Hepatocyte (in vitro differentiated cells): ENCODE measurements at places on chromosomes 11 and 22.

DNA sequence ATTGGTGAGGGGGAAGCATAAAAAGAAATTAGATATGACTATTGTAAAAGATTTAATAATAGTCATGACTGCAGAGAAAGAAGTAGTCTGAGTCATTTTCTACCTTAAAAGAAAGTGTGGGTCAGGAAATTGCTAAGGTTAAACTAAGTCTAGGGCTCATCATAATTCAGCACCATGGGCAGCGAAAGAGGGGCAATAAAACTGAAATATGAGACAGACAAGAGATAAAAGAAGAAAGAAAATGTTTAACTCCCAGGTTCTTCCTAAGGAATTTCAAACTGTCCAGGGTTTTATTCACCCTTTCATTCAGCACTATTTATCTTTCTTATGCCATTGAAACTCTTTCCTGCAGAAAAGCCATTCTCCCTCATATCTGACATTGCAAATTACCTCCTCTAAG lies 114.4 kb upstream of the API5 start:
- DNase-seq = peak; percentile 11

DNA sequence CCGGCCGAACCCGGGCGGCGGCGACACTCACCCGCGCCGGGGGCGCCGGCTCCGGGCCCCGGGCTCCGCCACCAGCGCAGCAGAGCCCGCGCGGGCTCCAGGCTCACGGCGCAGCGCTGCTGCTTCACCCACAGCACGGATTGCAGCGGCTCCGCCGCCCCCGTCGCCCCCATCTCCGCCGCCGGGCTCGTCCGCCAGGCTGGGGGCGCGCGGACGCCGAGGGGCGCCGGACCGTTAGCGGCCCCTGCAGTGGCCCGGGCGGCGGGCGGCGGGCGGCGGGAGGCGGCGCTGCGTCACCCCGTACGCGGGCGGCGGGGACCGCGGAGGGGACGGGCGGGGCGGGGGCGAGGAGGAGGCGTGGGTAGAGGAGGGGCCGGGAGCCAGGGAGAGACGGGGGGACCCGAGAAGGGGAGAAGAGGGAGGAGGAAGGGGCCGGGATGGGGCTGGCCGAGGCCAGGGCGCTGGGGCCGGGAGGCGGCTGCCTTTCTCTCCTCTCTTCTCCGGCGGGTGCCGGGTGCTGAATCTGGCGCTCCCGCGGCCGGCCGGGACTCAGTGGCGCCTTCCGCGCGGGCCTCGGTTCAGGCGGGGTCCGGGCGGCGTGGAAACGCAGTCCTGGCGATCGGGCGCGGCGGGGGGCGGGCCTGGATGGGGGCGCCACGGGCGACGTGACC lies at the start of gene CERK:
CERK (minus strand) TSS at position 277 of the 671 bp plus-strand sequence; CDS start at position 173, 104 bp downstream.
- peak; percentile 87 for DNase-seq

DNA sequence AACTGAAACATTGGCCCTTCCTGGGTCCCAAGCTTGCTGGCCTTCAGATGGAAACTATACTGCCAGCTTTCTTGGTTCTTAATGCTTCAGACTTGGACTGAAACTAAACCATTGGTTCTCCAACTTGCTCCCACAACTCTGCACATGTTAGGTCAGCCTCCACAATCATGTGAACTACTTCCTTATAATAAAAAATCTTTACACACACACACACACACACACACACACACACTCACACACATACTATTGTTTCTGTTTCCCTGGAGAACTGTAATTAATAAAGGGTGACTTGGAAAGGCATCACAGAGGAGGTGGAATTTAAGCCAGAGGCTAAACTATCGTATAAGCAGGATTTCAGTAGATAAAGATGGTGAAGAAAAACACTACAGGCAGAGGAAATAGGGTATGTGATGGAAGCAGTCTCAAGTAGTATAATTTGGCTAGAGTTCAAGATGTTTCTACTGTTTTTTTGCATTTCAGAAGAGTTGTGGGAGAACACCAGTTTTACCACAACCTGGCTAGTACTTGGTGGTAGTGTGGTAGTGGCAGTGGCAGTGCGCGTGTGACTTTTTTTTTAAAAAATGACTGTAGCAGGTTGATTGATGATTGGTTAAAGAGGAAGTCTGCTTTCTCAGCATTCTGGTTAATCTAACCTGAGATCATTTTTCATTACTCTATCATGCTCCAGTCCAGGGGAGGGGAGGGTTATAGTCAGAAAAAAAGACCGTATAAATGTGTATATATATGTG lies 70.1 kb downstream of the PDE3B start:
- no peak for DNase-seq

DNA sequence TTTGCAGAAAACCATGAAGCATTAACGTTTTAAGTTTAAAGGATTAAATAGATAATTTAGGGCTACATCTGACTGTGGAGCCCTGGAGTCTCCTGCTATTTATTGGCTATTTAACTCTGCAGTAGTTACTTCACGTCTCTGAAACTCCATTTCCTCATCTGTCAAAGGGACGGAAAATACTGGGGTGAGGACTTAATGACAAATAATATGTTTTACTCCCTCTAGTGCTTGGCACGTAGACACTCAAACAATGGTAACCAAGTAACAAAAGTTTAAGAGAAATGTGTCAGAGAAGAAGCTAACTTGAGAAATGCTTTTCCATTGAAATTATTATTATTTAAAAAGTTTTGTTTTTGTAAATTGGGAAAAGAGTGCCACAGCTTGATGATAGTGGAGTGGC lies 130.7 kb upstream of the RCN1 start:
- DNase-seq = no peak

DNA sequence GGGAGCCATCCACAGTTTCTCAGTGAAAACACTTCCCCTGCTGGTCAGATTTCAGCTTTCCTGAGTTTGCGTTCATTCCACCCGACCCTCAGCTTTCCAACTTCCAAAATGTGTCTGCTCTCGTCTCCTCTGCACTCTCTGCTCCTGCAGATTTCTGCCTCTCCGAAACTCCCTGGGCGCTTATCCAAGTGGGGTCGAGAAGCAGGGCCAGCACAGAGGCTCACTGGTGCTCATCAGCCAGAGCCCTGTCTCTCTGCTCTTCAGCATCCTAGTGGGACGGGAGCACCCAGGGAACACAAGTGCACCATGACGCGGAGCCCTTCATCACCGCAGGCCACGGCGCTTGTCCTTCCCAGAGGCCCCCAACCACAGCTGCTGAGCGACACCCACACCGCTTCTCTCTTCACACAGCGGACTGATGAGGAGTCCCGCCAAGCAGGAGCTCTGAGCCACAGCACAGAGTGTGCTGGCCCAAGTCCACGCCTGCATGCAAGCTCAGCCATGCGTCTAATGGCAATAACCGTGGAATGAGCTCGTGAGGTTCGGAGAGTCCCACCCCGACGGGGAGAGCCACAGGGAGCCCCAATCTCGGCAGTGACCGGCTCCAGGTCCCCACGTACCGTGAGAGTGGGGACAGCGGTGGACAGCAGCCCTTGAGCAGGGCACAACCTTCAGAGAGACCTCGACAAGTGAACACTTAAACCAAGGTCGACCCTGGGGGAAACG lies 27.9 kb upstream of the MOB2 start:
- no peak for DNase-seq

- DNase-seq = no peak
Measured at GRCh38 chr11:37914859-37915258, 1316.8 kb upstream of the RAG2 start.

DNA sequence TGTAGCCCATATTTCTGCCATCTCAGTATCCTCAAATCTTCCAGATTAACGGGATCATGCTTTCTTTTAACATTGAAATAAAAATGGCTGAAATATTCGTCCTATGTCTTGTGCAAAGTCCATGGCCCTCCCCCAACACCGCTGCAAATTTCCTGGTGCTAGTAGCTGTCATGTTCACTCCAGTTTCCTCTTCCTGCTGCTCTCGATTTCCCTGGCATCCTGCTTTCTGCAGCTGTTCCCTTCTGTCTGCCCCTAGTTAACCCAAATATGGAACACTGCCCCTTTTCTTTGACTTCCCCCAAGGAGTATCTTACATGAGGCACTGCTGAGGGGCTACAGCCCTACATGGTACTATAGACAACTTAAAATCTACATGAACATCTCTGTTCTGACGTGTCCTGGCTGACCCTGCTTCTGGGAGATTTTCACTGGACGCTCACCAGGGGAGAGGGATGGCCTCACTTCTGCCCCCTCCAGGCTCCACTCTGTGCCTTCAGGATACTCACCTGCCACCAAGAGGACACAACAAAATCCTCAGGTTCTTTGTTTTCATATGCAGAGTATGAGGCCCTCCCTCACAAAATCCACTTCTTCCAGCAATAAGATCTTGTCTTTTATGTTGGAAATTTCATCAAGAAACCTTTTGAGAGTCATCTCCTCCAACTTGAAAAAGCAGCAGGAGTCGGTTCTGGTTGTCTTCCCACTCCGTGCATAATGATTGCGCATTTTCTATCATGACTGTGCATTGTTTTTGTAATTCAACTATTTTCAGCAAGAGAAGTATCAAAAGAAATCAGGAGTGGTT lies 29.5 kb upstream of the SCUBE2 start:
- DNase-seq = no peak

- DNase-seq = no peak
Measured at GRCh38 chr11:125132596-125132995, 21.2 kb upstream of the TMEM218 start.
